ENCODE measurements at places on chromosomes 12 and 14.

GRCh38 chr14:67665868-67666267, 8.6 kb downstream of the VTI1B start:
- no peaks in the 10 kb centered on the region for H3K36me3 ChIP-seq
- H3K4me3 ChIP-seq: no peak overlapping the region
- H3K4me1 ChIP-seq: no peaks in the 10 kb centered on the region
- H3K27ac ChIP-seq: no peak overlapping the region
- no peak for DNase-seq

DNA sequence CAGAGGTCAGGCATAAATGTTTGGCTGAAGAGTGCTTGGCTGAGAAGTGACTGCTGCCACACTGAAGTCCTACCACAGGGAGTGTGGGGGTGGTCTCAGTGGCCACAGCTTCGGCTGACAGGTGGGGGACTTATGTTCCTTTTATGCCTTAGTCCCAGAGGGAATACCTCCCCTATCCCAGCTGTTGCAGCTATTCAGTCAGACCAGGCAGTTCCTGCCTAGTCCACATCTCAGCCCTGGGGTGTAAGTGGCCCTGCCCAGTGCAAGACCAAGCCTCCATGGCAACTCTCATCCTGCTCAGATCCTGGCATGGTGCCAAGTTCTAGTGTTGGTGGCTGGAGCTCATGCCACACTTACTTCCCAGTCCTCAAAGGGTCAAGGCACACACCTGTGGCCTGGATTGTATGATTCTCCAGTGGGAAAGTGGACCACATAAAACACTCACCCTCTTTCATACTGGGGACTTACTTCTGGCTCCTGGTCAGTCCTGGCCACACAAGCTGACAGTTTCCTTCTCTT, 161.3 kb upstream of the CAND1 start:
- no peak overlapping the region for H3K4me3 ChIP-seq
- H3K4me1 ChIP-seq: no peaks in the 10 kb centered on the region
- DNase-seq: no peak
- no peaks in the 10 kb centered on the region for H3K27me3 ChIP-seq
- no peak overlapping the region for H3K27ac ChIP-seq
- no peaks in the 10 kb centered on the region for H3K36me3 ChIP-seq

DNA sequence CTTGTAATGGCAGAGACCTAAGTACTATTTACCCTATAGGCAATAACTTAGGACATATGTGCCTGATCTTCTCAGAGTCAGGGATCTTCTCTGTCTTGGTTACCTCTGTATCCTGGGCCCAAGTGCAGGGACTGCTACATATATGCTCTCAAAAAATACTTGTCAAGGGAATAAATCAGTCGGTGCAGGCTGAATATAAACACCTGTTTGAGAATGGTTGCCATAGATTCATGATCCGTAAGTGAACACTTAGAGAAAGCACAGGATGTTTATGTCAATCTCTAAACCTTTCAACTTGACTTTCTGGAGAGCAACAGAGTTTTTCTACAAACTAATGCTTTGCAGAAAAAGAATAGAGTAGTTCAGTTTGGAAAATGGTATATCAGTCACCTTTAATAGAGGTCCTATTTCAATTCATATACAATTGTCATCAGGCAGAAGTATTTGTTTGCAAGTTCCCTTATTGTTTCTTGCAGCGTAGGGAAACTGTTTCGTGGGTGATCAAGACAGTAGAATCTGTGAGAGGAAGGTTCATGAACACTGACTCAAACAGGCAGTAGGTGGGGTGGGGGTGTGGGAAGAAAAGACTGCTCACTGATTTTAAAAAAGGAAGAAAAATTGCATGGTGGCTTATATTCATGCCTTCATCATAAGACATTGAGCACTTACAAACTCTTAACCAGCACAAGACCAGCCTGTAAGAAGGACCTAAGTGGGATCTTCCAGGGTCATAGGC, 6.0 kb upstream of the UBE2N start:
- no peak overlapping the region for H3K27ac ChIP-seq
- no peaks in the 10 kb centered on the region for H3K36me3 ChIP-seq
- H3K4me1 ChIP-seq: no peaks in the 10 kb centered on the region
- H3K27me3 ChIP-seq: no peaks in the 10 kb centered on the region
- no peak overlapping the region for H3K4me3 ChIP-seq
- DNase-seq: no peak

- H3K4me1 ChIP-seq: no peaks in the 10 kb centered on the region
- no peak for DNase-seq
- H3K36me3 ChIP-seq: no peaks in the 10 kb centered on the region
- H3K27me3 ChIP-seq: no peaks in the 10 kb centered on the region
These were observed at the start of gene CARMIL3 for GRCh38 chr14:24051789-24052655. CARMIL3 (plus strand) TSS chr14:24052009; CDS start chr14:24052154, 145 bp downstream.

GRCh38 chr12:120445911-120446843, at the start of the genes GATC and TRIAP1:
GATC (plus strand) TSS chr12:120446444; CDS start chr12:120446481, 37 bp downstream.
TRIAP1 (minus strand) TSS chr12:120446384; CDS start chr12:120446372, 12 bp downstream.
- H3K27me3 ChIP-seq: no peaks in the 10 kb centered on the region
- peak within 1 kb of the TSS; percentile 97 for H3K4me3 ChIP-seq
- H3K36me3 ChIP-seq: no peaks in the 10 kb centered on the region
- peak; percentile 83 for DNase-seq
- H3K4me1 ChIP-seq: peaks cover 15% of the 10 kb centered on the region

DNA sequence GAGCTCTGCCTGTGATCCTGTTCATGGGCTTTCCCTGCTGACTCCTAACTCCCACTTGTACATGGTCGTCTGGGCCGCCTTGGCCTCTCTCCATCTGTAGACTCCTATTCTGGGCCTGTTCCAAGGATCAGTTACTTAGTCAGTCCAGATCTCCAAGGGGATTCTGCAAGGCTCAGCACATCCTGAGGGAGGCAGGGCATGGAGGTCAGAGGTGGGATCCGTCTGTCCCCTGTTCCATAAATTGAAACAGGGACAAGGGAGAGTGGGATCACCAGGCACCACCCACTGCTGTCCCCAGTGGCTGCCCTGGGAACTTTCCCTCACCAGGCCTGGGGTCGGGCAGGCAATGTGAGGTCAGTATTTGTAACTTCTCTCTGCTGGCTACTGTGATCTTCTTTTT, 43.5 kb downstream of the KCTD10 start:
- H3K4me1 ChIP-seq: no peaks in the 10 kb centered on the region
- no peaks in the 10 kb centered on the region for H3K36me3 ChIP-seq
- no peak overlapping the region for H3K4me3 ChIP-seq
- no peaks in the 10 kb centered on the region for H3K27me3 ChIP-seq
- DNase-seq: no peak

- no peaks in the 10 kb centered on the region for H3K27me3 ChIP-seq
- no peak overlapping the region for H3K4me3 ChIP-seq
- H3K27ac ChIP-seq: no peak overlapping the region
These were observed 425.7 kb downstream of the ATP23 start for GRCh38 chr12:58367041-58367440.

- H3K4me1 ChIP-seq: no peaks in the 10 kb centered on the region
- no peaks in the 10 kb centered on the region for H3K36me3 ChIP-seq
- DNase-seq: no peak
- no peaks in the 10 kb centered on the region for H3K27me3 ChIP-seq
These were observed 39.0 kb downstream of the LRRK2 start for GRCh38 chr12:40263616-40264409.

DNA sequence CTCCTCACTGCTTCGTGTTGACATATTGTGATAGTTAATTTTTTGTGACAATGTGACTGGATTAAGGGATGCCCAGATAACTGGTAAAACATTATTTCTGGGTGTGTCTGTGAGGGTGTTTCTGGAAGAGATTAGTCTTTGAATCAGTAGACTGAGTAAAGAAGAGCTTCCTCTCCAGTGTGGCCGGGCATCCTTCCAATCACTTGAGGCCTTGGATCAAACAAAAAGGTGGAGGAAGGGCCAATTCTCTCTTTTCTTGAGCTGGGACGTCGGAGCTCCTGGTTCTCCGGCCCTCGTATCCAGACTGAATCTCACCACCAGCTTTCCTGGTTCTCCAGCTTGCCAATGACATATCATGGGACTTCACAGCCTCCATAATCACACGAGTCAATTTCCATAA, 240.4 kb downstream of the CHST11 start:
- no peak overlapping the region for H3K27ac ChIP-seq
- no peak overlapping the region for H3K4me3 ChIP-seq
- no peaks in the 10 kb centered on the region for H3K36me3 ChIP-seq
- no peak for DNase-seq

GRCh38 chr12:10012630-10013330, 2.4 kb downstream of the CLEC12B start:
- H3K27ac ChIP-seq: no peak overlapping the region
- H3K27me3 ChIP-seq: peaks cover 3% of the 10 kb centered on the region
- no peaks in the 10 kb centered on the region for H3K4me1 ChIP-seq
- no peaks in the 10 kb centered on the region for H3K36me3 ChIP-seq
- no peak for DNase-seq

GRCh38 chr12:89494411-89495231, 30.0 kb downstream of the GALNT4 start:
- DNase-seq: no peak
- H3K36me3 ChIP-seq: no peaks in the 10 kb centered on the region
- H3K27me3 ChIP-seq: no peaks in the 10 kb centered on the region
- no peaks in the 10 kb centered on the region for H3K4me1 ChIP-seq
- H3K4me3 ChIP-seq: no peak overlapping the region

GRCh38 chr12:63982604-63983295, 138.2 kb downstream of the SRGAP1 start:
- H3K36me3 ChIP-seq: no peaks in the 10 kb centered on the region
- no peaks in the 10 kb centered on the region for H3K27me3 ChIP-seq
- H3K4me3 ChIP-seq: no peak overlapping the region
- H3K4me1 ChIP-seq: no peaks in the 10 kb centered on the region
- DNase-seq: no peak

All from breast epithelium (tissue), 4 donors.